ENCODE measurements at places on chromosomes 16 and 17.
A peak's percentile ranks its signal among the peaks of the same experiment; 100 is the strongest.

DNA sequence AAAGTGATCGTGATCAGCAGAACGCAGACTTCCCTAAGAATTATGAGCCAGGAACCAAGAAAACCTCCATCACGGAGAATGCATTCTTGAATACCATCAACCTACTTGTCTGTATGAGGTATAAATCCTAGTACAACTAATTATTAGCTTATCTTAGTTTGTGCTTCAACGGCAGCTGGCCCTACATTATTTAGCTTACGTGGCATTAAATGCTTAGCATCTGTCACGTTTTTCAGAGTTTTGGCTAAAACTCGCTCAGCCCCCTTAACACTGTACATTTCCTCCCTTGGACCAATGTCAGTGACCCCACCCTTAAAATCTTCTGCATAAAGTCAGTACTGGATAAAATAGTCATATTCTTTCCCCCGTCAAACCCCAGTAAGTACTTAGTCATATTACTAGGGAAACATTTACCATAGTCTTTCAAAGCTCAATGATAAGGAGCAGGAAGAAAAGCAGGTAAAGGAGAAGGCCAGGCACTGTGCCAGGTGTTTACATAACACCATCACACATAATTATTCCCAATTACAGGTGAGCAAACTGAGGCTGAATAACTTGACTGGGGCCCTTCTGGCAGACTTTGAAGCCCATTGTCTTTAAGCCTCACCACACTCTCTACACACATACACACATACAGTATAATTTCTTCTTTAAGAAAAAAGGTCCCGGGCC is 16.6 kb upstream of the TXNDC11 start:
- peak; percentile 32 for DNase-seq

GRCh38 chr17:72457712-72458111 is 336.9 kb downstream of the SOX9 start:
- no peak for DNase-seq

GRCh38 chr16:62717026-62717425 is 680.8 kb upstream of the CDH8 start:
- no peak for DNase-seq

GRCh38 chr16:88549671-88550245 is 20.4 kb upstream of the ZC3H18 start:
- no peak for DNase-seq

DNA sequence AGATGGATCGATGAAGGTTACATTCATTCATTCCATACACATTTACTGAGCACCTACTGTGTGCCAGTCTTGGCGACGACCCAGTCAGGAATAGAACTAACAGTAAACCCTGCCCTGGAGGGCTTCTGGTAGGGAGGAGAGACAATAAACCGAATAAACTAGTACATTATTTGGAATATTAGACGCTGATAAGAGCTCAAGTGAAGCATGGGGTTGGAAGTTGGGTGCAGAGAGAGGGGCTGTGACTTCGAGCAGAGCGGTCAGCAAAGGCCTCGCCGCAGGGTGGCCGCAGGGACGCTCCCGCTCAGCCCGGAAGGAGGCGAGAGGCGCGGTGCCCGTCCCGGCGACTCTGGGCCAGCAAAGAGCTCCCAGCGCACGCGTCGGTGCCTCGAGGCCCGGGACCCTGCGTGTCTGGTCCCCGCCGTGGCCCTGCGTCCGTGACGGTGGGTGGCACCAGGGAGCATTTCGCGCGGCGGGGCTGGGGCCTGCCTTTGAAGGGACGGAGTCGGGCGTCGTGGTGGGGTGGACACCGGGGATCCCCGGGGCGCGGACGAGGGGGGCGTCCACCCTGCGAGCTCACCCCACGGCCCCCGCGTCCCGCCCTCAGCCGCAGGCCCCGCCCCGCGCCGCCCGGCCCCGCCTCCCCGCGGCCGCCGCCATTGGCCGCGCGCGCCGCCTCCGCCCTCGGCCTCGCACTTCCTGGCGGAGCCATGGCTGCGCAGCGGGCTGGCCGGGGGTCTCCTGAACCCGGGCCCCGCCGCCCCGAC is at the start of gene KLHL36:
Gene KLHL36, plus strand, starts transcription at position 684 of the 767 bp plus-strand sequence. CDS start 2,357 bp downstream, outside the sequence.
- DNase-seq: no peak

- DNase-seq: no peak
These were observed 702.8 kb downstream of the KCNJ2 start for GRCh38 chr17:70872103-70872502.

- DNase-seq: no peak
These were observed 147.1 kb downstream of the TANC2 start for GRCh38 chr17:63113167-63113566.

- no peak for DNase-seq
These were observed 5.8 kb upstream of the TRAF4 start for GRCh38 chr17:28737770-28738679.

- DNase-seq: no peak
These were observed 38.4 kb downstream of the ARHGAP23 start for GRCh38 chr17:38466346-38467315.

DNA sequence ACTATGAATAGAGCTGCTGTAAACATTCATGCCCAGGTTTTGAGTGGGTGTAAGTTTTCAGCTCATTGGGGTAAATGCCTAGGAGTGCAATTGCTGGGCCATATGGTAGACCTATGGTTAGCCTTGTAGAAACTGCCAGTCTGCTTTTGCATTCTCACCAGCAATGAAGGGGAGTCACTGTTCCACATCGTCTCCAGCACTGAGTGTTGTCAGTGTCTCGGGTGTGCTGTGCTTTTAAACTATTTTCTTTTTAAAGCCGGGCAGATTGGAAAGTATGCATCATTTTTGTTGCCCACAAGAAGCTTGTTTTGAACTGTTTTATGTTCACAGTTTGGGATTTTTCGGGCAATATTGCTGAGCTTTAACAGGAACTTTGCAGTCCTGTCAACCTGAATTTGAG is 7.9 kb downstream of the RMI2 start:
- no peak for DNase-seq

DNA sequence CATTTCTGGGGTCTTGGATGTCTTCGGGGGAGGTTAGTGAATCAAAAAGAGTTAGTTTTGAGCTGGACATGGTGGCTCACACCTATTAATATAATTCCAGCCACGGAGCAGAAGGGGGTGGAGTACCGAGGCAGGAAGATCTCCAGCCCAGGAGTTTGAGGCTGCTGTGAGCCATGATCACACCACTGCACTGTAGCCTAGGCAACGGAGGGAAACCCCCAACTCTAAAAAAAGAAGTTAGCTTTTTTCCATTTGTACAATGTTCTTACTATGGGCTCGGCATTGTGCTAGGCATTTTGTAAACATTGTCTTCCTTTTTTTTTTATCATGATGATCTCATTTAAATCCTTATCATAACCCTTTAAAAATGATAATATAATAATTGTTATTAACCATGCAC is 8.3 kb upstream of the SNF8 start:
- no peak for DNase-seq

- DNase-seq: no peak
These were observed 181.3 kb downstream of the CDH13 start for GRCh38 chr16:82808036-82808435.

- DNase-seq: no peak
These were observed 50.3 kb downstream of the FOXL1 start for GRCh38 chr16:86628614-86629013.

DNA sequence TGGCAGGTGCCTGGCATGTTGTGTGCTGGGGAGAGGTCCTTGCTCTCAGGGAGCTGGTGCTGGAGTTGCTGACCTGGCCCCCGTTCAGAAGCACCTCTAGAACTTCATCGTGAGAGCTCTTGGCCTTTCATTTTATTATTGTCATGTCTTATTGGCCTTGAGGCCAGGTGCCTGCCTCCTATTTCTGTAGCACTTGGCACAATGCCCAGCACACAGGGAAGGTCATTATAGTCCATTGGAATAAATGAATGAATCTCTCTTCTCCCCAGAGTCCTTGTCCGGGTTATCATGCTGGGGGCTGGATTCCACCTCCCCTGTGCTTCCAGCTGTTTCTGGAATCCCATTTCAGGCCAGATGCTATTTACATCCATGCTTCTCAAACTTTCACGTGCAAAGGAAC is 169.2 kb downstream of the HAPSTR1 start:
- DNase-seq: peak; percentile 29

DNA sequence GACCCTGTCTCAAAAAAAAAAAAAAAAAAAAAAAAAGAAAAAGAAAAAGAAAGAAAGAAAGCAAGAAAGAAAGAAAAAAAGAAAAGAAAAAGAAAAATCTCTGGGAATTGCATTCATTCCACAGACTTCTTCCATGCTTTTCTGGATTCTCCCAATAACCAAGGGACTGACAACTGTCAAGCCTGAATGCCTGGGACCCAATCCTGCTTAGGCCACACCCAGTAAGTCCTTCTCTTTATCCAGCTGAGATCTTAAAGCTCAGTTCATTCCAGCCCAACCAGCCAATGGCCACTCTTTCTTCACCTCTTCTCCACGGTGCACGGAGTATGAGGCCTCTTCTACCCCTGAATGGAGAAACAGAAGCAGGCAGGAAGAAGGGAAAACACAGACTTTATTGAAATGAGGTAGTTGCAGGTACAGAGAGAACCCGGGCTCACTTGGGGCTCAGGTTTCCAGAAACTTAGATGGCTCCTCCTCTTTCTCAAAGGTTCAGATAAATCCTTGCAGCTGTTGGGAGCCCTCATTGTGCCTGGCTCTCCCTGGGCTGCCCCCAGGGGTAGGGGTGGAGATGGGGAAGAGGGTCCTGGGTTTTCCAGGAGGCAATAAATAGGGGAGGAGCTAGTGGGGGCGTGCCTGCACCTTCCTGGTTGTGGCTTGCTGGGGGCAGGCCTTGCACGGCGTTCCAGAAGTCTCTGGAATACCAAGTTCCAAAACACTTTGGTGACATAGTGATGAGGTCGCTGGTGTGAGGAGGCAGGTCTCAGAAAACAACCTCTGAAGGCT is 2.5 kb downstream of the HOXB1 start:
- DNase-seq: no peak

GRCh38 chr17:1861391-1862010 is 31.7 kb downstream of the RPA1 start:
- no peak for DNase-seq

DNA sequence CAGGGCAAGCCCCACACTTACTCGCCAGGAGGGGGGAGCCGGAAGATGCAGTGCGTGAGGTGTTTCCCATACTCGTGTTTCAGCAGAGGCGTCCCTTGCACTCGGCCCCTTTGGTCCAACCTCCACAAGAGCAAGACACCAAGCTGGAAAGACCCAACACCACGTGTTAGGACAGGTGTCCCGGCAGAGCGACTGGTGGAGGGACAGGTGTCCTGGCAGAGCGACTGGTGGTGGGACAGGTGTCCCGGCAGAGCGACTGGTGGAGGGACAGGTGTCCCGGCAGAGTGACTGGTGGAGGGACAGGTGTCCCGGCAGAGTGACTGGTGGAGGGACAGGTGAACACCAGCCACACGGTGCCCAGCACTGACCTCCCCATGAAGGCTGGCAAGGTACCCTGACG is 19.4 kb downstream of the IFT140 start:
- no peak for DNase-seq

GRCh38 chr16:79062336-79062735 is 538.2 kb downstream of the MAF start:
- no peak for DNase-seq

DNA sequence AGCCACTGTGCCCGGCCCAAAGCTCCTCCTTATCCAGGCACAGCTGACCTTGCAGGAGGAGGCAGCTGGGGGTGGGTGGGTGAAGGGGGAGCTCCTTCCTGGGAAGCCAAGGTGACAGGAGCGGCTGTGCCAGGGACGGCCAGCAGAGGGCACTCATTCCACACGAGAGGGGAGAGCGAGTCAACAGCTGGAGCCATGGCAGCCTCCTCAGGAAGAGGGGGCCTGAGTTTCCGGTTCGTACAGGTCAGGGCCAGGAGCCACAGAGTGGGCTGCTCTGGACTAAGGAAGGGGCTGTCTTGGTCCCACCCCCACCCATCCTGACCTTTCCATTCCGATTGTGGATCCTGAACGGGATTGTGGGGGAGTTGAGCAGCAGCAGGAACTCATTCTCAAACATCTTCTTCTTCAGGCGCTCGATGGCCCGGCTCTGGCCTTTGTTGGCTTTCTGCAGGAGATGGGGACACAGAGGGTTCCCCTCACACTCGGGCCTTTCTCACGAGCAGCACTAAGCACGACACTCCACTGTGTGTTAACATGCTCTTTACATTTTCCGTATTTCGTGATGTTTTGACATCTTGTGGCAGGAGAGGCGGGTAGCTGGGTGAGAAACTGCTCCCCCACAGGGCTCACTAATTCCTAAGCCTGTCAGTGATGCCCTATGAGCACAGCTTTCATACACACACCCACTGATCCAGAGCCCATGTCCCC is 61.6 kb downstream of the TIMM22 start:
- DNase-seq: peak; percentile 1

DNA sequence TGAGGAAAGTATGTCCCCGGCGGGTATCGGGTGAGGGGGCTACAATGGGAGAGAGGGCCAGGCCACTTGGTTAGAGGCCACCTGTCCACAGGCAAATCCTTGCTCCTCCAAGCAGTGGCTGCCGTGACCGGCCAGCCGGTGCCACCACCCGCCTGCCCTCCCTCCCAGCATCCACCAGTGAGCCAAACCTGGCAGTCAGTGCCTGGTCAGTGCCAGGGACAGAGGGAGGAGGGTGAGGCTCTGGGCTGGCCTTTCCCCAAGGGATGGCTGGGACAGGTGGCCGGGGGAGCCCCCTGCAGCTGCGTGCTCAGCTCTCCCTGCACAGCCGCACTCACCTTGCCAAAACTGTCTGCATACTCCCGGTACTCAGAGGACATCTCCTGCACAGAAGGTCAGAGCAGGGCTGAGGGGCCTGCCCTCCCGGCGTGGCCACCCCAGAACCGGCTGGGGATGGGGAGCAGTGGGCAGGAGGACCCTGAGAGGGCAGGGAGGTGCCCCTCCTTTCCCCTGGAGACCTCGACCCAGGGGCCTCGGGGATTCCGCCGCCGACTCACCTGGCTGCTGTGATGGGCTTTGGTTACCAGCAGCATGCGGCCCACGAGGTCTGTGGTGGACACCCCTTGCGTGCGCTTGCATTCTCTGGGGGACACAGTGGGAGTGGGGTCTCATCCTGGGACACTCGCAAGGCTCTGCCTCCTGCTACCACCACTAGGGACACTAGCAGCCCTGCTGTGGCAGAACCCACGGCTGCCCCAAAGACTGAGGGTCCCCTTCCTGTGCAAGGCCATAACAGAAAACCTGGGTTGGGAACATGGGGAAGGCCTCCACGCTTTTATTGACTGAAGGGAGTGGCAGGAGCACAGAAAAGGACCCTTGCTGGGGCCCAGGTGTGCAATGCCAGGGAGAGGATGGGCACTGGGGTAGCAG is 3.7 kb downstream of the PCYT2 start:
- no peak for DNase-seq

- no peak for DNase-seq
These were observed 19.9 kb downstream of the MIS12 start for GRCh38 chr17:5506307-5506706.

Data from NCI-H774 (cell line).